ENCODE measurements at places on chromosomes 4 and X.

- H3K4me3 ChIP-seq: no peak overlapping the region
- no peak overlapping the region for H3K27ac ChIP-seq
- H3K4me1 ChIP-seq: no peaks in the 10 kb centered on the region
- H3K36me3 ChIP-seq: no peaks in the 10 kb centered on the region
Observed at GRCh38 chrX:43679778-43680177, 23.7 kb downstream of the MAOA start.

GRCh38 chrX:154990496-154990895 is 32.0 kb downstream of the F8 start:
- H3K36me3 ChIP-seq: no peaks in the 10 kb centered on the region
- H3K4me1 ChIP-seq: no peaks in the 10 kb centered on the region
- no peak overlapping the region for H3K4me3 ChIP-seq

- H3K4me3 ChIP-seq: no peak overlapping the region
- DNase-seq: no peak
- no peaks in the 10 kb centered on the region for H3K27me3 ChIP-seq
- no peaks in the 10 kb centered on the region for H3K4me1 ChIP-seq
Observed at GRCh38 chrX:19172741-19173140, 50.5 kb upstream of the ADGRG2 start.

GRCh38 chrX:22969411-22969810 is 30.3 kb upstream of the DDX53 start:
- H3K27ac ChIP-seq: no peak overlapping the region
- no peaks in the 10 kb centered on the region for H3K4me1 ChIP-seq
- H3K36me3 ChIP-seq: no peaks in the 10 kb centered on the region
- DNase-seq: no peak
- H3K27me3 ChIP-seq: no peaks in the 10 kb centered on the region

DNA sequence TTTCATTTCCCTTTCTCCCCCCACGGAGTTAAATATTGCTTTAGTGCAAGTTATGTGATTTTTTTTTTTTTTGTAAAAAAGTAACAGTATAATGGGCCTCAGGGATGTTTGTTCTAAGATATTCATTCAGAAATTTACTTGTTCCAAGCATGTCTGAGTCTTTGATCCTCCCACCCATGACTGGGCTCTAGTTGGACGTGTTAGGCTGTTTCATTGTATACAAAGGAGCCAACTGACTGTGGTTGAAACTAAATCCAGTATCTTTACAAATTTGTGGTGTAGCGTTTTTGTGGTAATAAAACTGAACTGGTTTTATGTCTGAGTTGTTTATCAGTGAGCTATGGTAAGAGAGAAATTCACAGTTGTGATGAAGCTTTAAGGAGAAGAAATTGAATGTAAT is 74.1 kb downstream of the DOCK11 start:
- no peak overlapping the region for H3K27ac ChIP-seq
- H3K4me3 ChIP-seq: no peak overlapping the region
- peaks cover 7% of the 10 kb centered on the region for H3K36me3 ChIP-seq
- H3K27me3 ChIP-seq: no peaks in the 10 kb centered on the region
- DNase-seq: no peak

- H3K4me1 ChIP-seq: no peaks in the 10 kb centered on the region
- no peak overlapping the region for H3K27ac ChIP-seq
- H3K36me3 ChIP-seq: no peaks in the 10 kb centered on the region
- peaks cover 10% of the 10 kb centered on the region for H3K27me3 ChIP-seq
Observed at GRCh38 chr4:17722356-17722700, 59.1 kb downstream of the FAM184B start.

GRCh38 chrX:9033989-9034388 is at the start of gene FAM9B:
TSS of gene FAM9B (minus strand) at chrX:9034127. CDS start at chrX:9032986, 1,141 bp downstream.
- no peak for DNase-seq
- no peak within 1 kb of the TSS for H3K4me3 ChIP-seq
- H3K27me3 ChIP-seq: peaks cover 2% of the 10 kb centered on the region
- no peaks in the 10 kb centered on the region for H3K4me1 ChIP-seq
- no peak within 1 kb of the TSS for H3K27ac ChIP-seq

DNA sequence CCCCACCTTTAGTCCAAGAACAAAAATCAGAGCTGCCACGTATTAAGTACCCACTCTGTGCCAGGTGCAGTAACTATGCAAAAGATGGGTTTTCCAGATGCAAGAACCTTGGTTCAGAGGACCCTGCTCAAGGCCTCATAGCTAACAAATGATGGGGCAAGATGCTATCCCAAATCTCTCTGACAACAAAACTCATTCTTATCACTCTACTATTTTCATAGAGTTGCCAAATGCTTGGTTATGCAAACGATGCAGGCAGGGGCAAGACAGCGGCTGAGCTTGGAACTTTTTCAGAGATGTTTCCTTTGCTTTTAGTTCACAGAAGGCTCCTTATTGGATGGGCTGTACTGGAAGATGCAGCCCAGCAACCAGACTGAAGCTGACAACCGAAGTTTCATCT is 30.5 kb downstream of the PKD2 start:
- H3K27ac ChIP-seq: no peak overlapping the region
- H3K27me3 ChIP-seq: no peaks in the 10 kb centered on the region
- DNase-seq: no peak

DNA sequence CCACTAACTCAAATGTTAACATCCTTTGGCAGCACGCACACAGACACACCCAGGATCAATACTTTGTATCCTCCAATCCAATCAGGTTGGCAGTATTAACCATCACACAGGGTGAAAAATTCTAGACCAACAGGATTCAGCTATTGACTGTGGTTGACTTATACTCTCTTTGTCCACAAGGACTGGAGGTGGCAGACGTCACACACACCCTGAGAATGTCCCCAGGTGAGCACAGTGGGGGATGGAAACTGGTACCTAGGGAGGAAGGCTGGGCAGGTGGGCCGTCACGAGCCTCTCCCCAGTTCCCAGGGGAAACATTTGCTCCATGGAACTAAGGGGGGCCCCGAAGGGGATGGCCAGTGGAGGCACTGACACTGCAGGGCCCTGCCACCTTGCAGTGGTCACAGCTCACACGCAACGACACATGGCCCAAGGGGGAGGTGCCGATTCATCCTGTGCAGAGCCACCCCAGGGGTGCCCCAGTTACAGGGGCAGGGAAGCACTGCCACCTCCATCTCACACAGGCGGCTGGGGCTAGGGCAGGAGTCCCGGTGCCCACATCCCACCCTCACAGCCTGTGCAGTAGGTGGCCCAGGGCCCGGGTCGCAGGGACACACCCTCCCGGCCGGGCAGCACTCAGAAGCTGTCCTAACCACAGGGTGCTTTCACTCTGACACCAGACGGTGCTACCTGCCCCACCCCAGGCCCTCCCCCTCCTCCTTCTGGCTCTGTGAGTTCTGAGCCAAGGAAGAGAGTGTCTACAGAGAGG is 17.4 kb downstream of the ZFYVE28 start:
- H3K4me3 ChIP-seq: peak overlapping the region; percentile 24
- H3K27me3 ChIP-seq: peaks cover 28% of the 10 kb centered on the region
- H3K27ac ChIP-seq: no peak overlapping the region
- DNase-seq: no peak

GRCh38 chr4:186737427-186737826 is 13.8 kb upstream of the FAT1 start:
- no peaks in the 10 kb centered on the region for H3K27me3 ChIP-seq
- DNase-seq: no peak
- no peaks in the 10 kb centered on the region for H3K36me3 ChIP-seq
- H3K27ac ChIP-seq: no peak overlapping the region

DNA sequence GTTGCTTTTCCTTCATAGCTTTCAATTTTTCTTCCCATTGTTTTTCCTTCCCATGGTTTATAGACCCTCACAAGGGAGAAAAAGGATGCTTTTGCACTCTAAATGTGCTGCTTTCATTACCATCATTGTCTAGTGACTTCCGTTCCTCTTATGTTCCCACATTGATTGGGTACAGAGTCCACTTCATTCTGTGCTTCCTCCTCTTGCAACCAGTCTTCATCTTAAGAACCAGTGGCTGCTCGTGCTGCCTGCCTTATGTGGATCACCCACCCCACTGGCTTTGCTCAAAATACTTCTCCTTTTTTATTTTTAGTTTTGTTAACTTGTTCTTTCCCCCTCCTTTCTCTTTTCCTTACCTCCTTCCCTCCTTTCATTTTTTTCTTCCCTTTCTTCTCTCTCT is 76.5 kb upstream of the BOD1L1 start:
- H3K4me3 ChIP-seq: no peak overlapping the region
- H3K27me3 ChIP-seq: peaks cover 10% of the 10 kb centered on the region
- H3K27ac ChIP-seq: no peak overlapping the region
- H3K36me3 ChIP-seq: no peaks in the 10 kb centered on the region
- DNase-seq: no peak
- no peaks in the 10 kb centered on the region for H3K4me1 ChIP-seq

DNA sequence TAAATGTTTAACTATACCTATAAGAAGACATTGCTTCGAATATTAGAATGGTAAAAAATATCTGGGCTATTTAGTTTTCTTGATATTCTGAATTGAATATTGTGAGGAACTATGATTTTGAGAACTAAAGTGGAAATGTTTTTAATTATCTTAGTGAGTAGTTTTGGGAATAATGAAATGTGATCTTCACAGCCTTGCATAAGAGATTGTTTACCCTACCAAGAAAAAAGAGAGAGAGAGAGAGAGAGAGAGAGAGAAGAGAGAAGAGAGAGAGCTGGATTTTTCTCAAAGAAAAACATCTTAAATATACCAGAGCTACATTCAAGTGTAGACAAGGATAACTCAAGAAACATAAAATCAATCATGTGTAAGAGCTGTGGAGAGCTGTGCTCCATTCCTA is 148.7 kb upstream of the MAD2L1 start:
- no peaks in the 10 kb centered on the region for H3K27me3 ChIP-seq
- H3K27ac ChIP-seq: no peak overlapping the region
- DNase-seq: no peak
- no peaks in the 10 kb centered on the region for H3K36me3 ChIP-seq

DNA sequence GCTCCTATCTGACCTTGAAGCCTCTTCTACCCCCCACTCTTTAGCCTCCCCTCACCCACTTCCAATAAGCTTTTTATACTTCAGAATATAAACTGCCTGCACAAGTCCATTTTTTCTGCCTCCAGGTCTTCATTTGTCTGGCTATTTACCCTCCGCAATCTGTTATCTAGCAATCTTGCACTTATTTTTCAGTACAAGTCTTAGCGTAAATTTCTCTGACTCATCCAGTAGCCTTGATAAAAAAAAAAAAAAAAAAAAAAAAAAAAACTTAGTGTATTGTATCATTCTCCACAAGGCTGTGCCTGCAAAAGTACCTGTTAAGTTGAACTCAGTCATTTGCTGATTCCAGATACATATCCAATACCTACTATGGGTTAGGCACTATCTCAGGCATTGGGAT is 219.5 kb upstream of the DKK2 start:
- H3K27ac ChIP-seq: no peak overlapping the region
- H3K4me3 ChIP-seq: no peak overlapping the region
- no peaks in the 10 kb centered on the region for H3K27me3 ChIP-seq

DNA sequence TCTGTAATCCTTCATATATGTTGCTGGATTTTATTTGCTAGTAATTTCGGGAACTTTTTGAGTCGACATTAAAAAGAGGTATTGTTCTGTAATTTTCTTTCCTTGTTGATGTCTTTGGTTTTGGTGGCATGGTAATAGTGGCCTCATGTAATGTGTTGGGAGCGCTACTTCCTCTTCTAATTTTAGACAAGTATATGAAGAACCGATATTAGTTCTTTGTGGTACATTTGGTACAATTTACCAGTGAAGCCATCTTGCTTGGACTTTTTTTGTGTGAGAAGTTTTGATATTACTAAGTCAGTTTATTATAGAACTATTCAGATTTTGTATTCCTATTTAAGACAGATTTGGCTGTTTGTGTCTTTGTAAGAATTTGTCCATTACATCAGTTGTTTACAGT is 669.2 kb upstream of the AADAT start:
- no peak overlapping the region for H3K27ac ChIP-seq
- no peak overlapping the region for H3K4me3 ChIP-seq
- no peaks in the 10 kb centered on the region for H3K27me3 ChIP-seq
- H3K4me1 ChIP-seq: no peaks in the 10 kb centered on the region
- DNase-seq: no peak
- H3K36me3 ChIP-seq: no peaks in the 10 kb centered on the region

- peaks cover 17% of the 10 kb centered on the region for H3K4me1 ChIP-seq
- no peak overlapping the region for H3K4me3 ChIP-seq
- DNase-seq: peak; percentile 5
- no peak overlapping the region for H3K27ac ChIP-seq
Observed at GRCh38 chr4:123588631-123589241, 192.1 kb downstream of the SPRY1 start.

DNA sequence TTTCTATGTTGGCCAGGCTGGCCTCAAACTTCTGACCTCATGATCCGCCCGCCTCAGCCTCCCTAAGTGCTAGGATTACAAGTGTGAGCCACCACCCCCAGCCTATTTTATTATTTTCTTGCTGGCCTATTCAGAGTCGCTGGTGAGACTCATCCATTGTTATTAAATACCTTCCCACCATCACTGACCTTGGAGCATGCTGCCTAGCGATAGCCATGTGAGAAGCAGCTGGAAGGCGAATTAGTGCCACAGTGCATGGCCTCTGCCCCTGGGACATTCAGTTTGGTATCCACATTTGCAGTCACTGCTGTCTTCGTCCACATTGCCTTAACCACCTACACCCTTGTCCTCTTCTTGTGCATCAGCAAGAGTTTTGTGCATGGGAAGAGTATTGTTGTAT is 32.4 kb upstream of the NMU start:
- no peaks in the 10 kb centered on the region for H3K4me1 ChIP-seq
- H3K4me3 ChIP-seq: no peak overlapping the region
- peaks cover 12% of the 10 kb centered on the region for H3K27me3 ChIP-seq
- no peaks in the 10 kb centered on the region for H3K36me3 ChIP-seq

DNA sequence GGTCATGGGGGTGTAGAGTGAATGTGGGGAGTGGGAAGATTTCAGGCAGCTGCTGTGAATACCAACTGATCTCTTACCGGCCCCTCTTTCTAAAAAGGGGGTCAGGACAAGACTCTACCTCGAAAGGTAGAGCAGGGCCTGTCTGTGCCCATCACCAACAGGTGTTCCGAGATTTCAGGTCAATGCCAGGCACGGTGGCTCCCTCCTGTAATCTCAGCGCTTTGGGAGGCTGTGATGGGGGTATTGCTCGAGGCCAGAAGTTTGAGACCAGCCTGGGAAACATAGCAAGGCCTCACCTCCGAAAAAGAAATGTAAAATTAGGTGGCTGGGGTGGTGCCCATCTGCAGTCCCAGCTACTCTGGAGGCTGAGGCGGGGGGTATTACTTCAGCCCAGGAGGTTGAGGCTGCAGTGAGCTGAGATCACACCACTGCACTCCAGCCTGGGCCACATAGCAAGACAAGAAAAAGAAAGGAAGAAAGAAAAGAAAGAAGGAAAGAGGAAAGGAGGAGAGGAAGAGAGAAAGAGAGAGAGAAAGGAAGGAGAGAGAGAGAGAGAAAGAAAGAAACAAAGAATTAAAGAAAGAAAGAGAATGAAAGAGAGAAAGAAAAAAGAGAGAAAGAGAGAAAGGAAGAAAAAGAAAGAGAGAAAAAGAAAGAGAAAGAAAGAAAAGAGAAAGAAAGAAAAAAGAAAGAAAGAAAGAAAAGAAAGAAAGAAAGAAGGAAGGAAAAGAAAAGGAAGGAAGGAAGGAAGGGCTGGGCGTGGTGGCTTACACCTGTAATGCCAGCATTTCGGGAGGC is 50.1 kb downstream of the CRLF2 start:
- H3K27me3 ChIP-seq: peaks cover 9% of the 10 kb centered on the region
- DNase-seq: no peak
- H3K4me3 ChIP-seq: no peak overlapping the region
- H3K4me1 ChIP-seq: peaks cover 16% of the 10 kb centered on the region
